Activated CD4-positive, alpha-beta T cell treated with anti-CD3 and anti-CD28 coated beads, Interleukin-2, amount 50 U/mL, for 16 hours (primary cell): ENCODE measurements at places on chromosomes 3 and 15.

DNA sequence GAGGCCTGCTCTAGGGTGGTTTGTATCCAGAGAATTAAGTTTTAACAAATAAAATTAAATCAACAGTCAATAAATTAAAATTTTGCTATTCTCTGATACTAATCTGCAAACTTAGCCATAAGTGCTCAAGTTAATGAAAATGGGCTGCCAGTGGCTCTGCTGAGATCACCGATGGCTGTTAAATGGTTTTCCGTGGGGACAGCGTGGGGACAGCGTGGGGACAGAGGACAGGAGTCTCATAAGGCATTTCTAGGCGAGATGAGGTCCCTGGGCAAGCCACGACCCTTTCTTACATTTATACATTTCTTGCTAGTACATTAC, 53.0 kb downstream of the SETMAR start:
- DNase-seq = no peak

DNA sequence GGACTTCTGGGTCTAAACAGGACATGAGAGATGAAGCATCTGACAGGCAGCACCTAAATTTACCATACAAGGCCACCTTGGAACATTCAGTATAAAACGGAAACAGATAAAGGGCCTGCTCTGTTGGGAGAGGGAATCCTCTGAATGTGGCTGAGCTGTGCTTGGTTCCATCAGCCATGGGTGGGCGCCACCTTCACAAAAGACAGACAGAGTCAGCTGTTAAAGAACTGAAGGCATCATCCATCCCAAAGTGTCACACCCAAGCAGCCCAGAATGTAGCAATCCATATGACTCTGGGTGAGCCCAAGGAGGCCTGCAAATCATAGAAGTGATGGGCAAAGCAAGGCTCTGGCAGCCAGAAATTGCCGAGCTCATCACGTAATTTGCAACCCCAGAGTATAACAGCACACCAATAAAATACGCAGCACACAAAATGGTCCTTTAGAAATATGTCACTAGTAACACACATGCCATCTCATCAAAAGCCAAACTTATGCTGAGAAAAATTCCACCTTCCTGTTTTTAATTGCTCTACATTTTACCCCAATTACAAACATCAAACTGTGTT, 24.8 kb upstream of the RBP1 start:
- DNase-seq = no peak

DNA sequence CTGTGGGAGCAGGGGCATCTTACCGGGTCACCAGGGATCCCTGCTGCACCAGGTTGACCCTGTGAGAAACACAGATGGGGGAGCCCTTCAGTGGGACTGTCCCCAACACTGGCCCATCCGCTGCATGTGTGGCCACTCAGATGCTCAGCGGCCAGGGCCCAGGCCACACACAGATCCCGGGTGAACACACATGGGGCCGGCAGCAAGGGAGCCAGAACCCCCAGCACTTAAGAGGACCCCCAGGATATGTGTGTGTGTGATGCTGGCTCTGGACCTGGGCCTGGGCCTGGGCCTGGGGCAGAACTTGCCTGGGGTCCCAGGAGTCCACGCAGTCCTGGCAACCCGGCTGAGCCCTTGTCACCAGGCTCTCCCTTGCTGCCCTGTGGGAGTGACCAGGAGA, 4.9 kb upstream of the UCN2 start:
- DNase-seq = no peak

GRCh38 chr3:179454887-179455286, 3.6 kb upstream of the GNB4 start:
- no peak for DNase-seq

DNA sequence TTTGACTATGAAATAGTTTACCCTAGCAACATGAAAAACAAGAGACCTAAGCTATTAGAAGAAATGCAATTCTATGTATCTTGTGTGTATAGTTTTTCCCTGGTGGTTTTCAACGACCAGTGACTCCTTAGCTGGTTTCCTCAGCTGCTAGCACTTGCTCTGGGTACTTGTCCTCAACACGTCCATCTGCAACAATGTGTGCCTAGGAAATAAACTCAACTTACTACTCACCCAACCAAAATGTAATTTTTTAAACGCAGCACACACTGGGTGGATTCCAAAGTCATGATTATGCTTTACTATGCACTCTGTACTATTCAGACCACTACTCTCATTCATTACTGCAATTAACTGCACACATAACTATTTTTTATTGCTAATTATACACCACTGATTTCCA, 31.0 kb downstream of the CPA3 start:
- DNase-seq = no peak

DNA sequence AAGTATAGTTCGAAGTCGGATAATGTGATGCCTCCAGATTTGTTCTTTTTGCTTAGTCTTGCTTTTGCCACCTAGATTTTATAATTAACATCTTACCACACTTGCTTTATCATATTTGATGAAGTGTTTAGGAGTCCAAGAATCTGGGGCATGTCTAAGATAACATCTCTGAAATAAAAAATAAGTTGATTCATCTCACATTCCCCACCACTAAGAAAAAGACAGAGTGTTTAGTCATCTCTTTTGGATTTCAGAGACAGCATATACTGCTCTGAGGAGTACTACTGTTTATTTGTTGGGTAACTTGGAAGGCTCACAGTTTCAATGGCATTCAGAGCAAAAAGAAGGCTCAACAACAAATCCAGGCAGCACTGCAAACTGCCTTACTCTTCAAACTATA, 324.2 kb upstream of the ATP11B start:
- no peak for DNase-seq

DNA sequence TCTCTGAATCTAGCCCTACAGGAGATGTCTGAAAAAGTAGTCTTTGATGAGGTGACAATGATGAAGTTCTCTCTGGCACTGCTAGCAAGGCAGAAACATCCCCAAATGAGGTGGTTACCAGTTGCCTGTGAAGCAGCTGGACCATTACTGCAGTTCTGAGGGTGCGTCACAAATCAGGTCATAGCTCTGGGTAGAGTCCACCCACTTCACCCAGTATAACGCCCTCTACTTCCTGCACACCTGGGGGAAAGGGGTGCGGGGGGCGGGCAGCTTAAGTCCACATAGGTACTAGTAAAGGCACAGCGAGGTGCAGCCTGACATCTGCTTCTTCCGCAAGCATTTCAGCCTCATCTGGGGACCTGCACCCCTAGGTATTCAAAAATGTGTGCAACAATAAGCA, 13.4 kb upstream of the SATB1 start:
- DNase-seq = peak; percentile 69

DNA sequence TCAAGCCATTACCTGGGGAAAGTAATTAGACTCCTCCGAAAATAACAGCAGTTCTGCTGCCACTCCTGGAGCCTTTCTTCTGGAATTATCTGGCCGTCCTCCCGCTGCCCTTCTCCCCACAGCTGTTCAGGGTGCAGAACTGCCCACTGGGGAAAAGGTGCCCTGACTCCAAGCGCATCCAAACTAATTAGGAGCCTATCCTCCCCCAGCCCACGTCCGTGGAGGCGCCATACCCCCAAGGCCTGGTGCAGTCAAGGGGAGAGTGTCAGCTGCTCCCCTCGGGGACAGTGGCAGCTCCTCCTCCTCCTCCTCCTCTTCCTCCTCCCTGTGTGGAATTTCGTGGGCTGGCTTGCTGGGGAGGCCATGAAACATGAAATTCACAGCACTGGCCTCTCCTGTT, 177.2 kb downstream of the XXYLT1 start:
- DNase-seq = no peak

GRCh38 chr3:112546216-112546759, 15.5 kb downstream of the ATG3 start:
- DNase-seq = no peak

DNA sequence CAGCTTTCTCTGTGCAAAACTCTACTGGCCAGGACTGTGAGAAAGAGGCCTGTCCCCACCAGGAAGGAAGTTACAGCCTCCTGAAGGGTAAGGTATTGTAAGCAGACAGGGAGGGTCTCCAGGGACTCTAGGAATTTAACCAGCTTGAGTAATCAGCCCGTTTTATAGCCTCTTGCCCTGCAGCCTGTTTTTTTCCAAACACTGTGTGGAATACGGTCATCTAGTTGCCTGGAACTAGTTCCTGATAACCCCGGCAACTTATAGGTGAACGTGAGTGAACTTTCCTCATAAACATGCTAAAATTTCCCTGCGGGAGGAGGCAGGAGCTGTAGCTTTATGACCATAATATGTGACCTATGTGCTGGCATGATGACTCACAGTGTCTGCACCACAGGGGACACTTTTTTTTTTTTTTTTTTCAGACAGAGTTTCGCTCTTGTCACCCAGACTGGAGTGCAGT, 60.1 kb upstream of the DAZL start:
- no peak for DNase-seq

DNA sequence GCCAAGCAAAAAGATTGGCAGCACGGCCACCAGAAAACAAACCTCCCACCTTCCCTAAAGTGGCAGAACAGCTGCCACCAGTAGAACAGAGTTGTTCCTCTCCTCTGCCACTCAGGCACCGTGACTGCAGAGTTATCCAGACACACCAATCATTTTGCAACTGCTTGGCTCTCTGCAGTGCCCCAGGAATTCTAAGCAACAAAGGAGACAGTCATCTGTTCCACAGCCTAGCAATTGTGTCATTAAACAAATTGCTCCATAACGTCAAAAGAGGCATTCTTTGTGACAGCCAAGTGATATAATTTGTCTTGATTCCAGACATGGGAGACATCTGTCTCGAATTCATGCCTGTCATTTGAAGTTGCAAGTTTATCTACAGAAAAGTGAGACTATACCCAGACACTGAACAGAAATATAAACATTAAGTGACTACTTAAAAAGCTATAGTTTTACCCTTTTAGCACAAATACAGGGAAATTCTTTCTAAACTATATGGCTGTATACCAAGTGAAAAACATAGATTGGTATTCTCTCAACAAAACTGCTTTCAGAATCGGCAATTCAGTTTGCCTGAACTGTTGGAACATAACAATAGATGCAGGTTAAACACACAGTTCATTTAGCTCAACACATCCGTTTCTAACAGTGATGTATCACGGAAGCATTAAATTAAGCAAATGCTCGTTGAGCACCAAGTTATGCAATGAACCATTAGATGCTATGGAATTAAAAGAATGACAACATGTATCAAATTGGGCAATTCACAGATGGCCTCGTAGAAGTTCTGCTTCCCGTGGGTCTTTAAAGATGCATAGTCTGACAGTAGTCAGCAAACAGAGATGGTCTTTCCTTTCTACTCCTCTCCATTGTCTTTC, 281.3 kb downstream of the FGF12 start:
- no peak for DNase-seq

DNA sequence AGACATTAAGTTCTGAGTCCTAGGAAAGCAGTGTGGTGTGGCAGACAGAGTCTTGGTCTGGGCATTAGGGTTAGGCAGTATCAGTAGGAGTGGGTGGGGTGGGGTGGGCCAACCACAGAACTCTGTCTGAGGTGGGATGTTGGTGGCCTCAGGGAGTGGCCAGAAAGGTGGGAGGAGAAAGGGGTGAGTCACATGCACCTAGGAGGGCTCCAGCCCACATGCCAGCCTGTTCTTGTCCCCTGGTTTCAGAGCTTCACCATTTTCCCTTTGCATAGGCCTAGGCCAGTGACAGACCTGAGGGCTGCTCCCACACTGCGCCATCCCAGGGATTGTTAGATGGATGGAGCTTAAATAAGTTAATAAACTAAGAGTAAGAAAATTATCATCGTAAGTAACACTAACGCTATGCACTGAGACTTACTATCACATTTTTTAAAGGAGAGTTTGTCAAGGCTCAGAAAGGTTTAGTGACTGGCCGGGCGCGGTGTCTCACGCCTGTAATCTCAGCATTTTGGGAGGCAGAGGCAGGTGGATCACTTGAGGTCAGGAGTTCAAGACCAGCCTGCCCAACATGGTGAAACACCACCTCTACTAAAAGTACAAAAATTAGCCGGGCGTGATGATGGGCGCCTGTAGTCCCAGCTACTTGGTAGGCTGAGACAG, 33.8 kb downstream of the DNASE1L3 start:
- DNase-seq = no peak

GRCh38 chr15:100762913-100763834, 116.5 kb upstream of the ALDH1A3 start:
- DNase-seq = no peak

GRCh38 chr3:148042663-148043445, 633.7 kb downstream of the ZIC1 start:
- DNase-seq = no peak

GRCh38 chr3:2061360-2061759, 37.3 kb upstream of the CNTN4 start:
- no peak for DNase-seq

- no peak for DNase-seq
Observed at GRCh38 chr3:30622790-30623189, 16.4 kb downstream of the TGFBR2 start.

GRCh38 chr15:54567408-54568035, 589.3 kb downstream of the UNC13C start:
- no peak for DNase-seq
